ENCODE measurements at places on chromosomes 1 and 21. TPM values are rescaled to one million over a fixed set of nuclear protein-coding genes. Genes with fewer than 3 reads are reported as not detected.

- H3K4me3 ChIP-seq, result no peak overlapping the region
- no peaks in the 10 kb centered on the region for H3K36me3 ChIP-seq
- H3K4me1 ChIP-seq, result peaks cover 4% of the 10 kb centered on the region
- DNase-seq, result no peak
- H3K27me3 ChIP-seq, result peaks cover 18% of the 10 kb centered on the region
Measured at GRCh38 chr1:60071296-60071695, 2.3 kb downstream of the C1orf87 start.

DNA sequence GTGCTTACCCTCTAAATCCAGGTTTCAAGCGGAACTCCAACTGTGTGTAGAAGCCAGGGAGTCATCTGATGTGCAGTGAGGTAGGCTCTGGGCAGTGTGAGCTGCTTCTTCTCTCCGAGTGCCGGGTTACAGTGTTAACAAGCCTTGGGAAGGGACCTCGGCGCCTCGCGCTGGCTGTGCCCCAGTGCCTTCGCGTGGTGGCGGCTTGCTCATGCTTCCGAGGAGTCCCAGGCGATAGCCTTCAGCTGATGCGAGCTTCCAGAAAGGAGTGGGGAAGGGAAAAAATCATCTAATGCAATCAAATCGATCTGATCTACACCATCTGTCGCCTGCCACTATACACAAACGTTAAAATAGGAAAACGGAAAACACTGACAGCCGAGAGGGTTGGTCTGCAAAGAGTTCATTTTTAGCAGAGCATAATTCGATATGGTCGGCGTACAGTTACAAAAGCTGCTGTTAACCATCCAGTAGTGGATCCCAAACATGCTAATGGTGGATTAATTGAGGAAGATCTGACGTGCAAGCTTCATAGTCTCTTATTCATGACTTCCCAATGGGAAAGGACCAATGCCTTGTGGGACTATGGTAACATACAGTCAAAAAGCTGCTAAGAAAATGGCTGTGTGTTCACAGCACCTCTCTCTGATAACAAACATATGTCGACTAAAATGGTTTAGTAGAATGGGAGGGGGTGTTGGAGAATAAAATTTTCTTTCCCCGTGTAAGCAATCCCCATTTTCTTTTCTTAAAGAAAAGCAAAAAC lies 128.7 kb upstream of the DPYD start:
- peaks cover 20% of the 10 kb centered on the region for H3K4me1 ChIP-seq
- peaks cover 49% of the 10 kb centered on the region for H3K27me3 ChIP-seq
- no peaks in the 10 kb centered on the region for H3K36me3 ChIP-seq
- H3K27ac ChIP-seq, result no peak overlapping the region

DNA sequence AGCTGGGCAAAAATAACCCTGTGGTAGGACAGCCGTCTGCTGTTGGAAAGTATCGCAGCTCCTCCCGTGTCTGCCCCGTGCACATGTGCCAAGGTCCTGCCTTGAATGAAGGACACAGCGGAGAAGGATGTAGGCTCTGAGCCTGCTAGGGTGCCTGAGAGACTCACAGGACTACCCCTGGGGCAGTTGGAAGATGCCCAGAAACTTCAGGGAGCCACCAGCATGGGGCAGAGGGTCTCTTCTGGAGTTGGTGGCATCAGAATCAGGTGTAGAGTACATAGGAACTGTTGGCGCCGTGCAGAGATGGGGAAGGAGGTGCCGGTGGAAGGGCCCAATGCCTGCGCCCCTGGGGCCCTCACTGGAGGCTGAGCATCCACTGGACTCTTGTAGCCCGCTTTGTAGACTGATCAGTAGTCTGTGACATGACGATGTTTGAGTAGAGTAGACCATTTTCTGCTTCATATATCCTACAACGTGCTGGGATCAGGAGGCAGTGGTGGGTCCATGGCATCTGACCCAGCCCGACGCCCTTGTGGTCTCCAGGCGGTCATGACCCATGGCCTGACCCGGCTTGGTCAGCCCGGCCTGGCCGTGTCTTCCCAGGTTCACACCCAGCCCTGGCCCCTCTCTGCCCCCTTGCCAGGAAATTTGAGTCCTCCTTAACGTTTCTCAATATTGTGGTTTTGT lies 5.3 kb upstream of the C1orf174 start:
- H3K27ac ChIP-seq, result no peak overlapping the region
- no peak for DNase-seq
- H3K4me3 ChIP-seq, result no peak overlapping the region
- peaks cover 8% of the 10 kb centered on the region for H3K27me3 ChIP-seq
- H3K36me3 ChIP-seq, result no peaks in the 10 kb centered on the region

DNA sequence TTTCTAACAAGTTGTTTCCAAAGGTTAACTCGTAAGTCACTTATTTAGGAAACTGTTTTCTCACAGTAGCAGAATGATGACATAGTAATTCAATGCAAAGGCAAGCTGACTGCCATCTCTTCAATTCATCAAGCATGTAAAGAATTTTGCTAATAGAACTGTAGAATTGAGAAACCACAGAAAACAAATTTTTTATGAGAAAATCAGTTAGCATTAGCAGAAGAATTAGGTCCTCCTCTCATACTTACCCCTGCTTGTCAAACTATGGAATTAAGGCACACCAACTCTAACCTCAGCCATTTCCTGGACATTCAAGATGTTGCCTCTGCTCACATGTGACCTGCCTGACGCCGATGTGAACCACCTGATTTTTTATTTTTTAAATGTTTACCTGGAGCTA lies 115.2 kb downstream of the LRRC40 start:
- no peak overlapping the region for H3K27ac ChIP-seq
- DNase-seq, result no peak
- no peaks in the 10 kb centered on the region for H3K4me1 ChIP-seq
- H3K4me3 ChIP-seq, result no peak overlapping the region
- H3K27me3 ChIP-seq, result no peaks in the 10 kb centered on the region

- H3K4me3 ChIP-seq, result no peak overlapping the region
- H3K36me3 ChIP-seq, result no peaks in the 10 kb centered on the region
- H3K27me3 ChIP-seq, result no peaks in the 10 kb centered on the region
- H3K4me1 ChIP-seq, result peaks cover 10% of the 10 kb centered on the region
Measured at GRCh38 chr1:16195518-16195905, 16.9 kb downstream of the ARHGEF19 start.

CELA2A gene
- polyA plus RNA-seq, result 0.40 TPM

- H3K4me1 ChIP-seq, result peaks cover 8% of the 10 kb centered on the region
- H3K27ac ChIP-seq, result no peak overlapping the region
- no peaks in the 10 kb centered on the region for H3K36me3 ChIP-seq
- no peaks in the 10 kb centered on the region for H3K27me3 ChIP-seq
- H3K4me3 ChIP-seq, result no peak overlapping the region
Measured at GRCh38 chr1:116842654-116843053, 67.1 kb upstream of the PTGFRN start.

ADGRL2 gene
- 68.7 TPM for polyA plus RNA-seq

GRCh38 chr1:190320952-190321351 lies 156.7 kb downstream of the BRINP3 start:
- no peak overlapping the region for H3K4me3 ChIP-seq
- H3K27ac ChIP-seq, result no peak overlapping the region
- DNase-seq, result peak; percentile 54

CASQ1 gene
- 746 TPM for polyA plus RNA-seq

PLA2G2F gene
- polyA plus RNA-seq, result not detected

- no peak overlapping the region for H3K4me3 ChIP-seq
- no peak for DNase-seq
- peak overlapping the region; percentile 7 for H3K27ac ChIP-seq
- H3K4me1 ChIP-seq, result peaks cover 88% of the 10 kb centered on the region
Measured at GRCh38 chr1:208230668-208231529, 13.3 kb downstream of the PLXNA2 start.

DNA sequence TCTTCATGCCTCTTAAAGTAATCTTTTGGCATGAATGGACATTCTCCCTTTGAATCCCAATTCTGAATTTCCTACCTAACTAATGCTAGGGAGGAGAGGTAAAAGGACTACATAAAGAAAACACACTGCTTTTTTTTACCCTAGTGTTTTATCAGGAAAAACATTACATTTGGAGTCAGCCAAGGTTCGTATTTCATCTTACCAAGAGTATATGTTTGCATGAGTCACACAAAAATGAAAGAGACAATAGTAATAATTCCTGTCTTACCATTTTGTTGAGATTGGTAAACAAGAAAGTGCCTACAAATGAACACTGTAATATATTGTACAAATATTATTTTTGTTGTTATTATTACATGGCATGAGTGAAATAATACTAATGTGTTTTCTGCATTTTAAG lies 112.9 kb upstream of the WARS2 start:
- H3K4me1 ChIP-seq, result no peaks in the 10 kb centered on the region
- H3K27me3 ChIP-seq, result no peaks in the 10 kb centered on the region
- H3K36me3 ChIP-seq, result no peaks in the 10 kb centered on the region
- H3K27ac ChIP-seq, result no peak overlapping the region
- H3K4me3 ChIP-seq, result no peak overlapping the region
- DNase-seq, result peak; percentile 21

- no peak overlapping the region for H3K4me3 ChIP-seq
- no peaks in the 10 kb centered on the region for H3K36me3 ChIP-seq
- H3K27ac ChIP-seq, result no peak overlapping the region
- DNase-seq, result peak; percentile 25
- no peaks in the 10 kb centered on the region for H3K27me3 ChIP-seq
Measured at GRCh38 chr1:172549621-172550280, 16.8 kb downstream of the SUCO start.

CD5L gene
- not detected for polyA plus RNA-seq

GRCh38 chr1:232393010-232393409 lies 236.9 kb downstream of the SIPA1L2 start:
- no peak overlapping the region for H3K4me3 ChIP-seq
- H3K27ac ChIP-seq, result no peak overlapping the region
- no peaks in the 10 kb centered on the region for H3K4me1 ChIP-seq
- no peak for DNase-seq
- no peaks in the 10 kb centered on the region for H3K36me3 ChIP-seq
- H3K27me3 ChIP-seq, result no peaks in the 10 kb centered on the region

GRCh38 chr1:160096274-160097116 lies 1.9 kb downstream of the IGSF8 start:
- no peak for DNase-seq
- no peaks in the 10 kb centered on the region for H3K27me3 ChIP-seq
- H3K4me1 ChIP-seq, result peaks cover 50% of the 10 kb centered on the region
- no peak overlapping the region for H3K4me3 ChIP-seq

DNA sequence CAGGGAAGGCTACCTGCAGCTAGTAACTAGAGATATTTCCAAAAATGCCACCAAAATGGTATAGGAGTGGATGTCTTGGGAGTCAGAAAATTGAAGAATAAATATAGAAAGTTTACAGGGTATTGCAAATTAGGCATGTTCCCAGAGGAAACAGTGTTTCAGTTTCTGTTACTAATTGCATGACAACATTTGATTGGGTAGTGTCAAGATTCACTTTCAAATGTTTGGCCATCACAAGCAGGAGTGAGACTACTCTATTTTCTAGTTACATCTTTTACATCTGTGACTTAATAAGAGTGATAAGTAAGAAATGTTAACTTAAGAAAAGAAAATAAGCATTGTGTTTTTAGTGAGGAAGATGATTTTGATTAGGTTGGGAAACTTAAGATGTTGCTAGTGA lies 30.2 kb downstream of the AMY1C start:
- DNase-seq, result no peak
- no peaks in the 10 kb centered on the region for H3K27me3 ChIP-seq
- no peaks in the 10 kb centered on the region for H3K36me3 ChIP-seq
- H3K27ac ChIP-seq, result no peak overlapping the region
- H3K4me3 ChIP-seq, result no peak overlapping the region
- no peaks in the 10 kb centered on the region for H3K4me1 ChIP-seq

LYPD8 gene
- not detected for polyA plus RNA-seq

DNA sequence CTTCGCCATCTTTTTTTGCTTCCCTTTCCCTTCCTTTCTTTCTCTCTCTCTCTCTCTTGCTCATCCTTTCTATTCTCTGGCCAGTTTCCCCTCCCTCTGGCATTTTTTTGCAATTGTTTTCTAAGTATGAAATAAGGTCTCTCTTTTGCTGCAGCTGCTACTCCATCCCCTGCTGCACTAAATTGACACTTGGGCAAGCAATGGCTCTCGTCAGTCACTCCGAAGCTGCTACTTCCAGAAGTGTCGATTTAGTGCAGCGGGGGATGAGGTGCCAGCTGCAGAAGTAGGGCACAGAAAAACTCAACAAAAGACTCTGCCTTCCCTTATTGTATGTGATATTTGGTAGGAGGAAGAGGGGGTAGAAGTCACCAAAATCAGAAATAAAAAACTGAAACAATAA lies 642.3 kb downstream of the RWDD3 start:
- no peak overlapping the region for H3K27ac ChIP-seq
- H3K4me1 ChIP-seq, result no peaks in the 10 kb centered on the region
- H3K27me3 ChIP-seq, result no peaks in the 10 kb centered on the region
- no peaks in the 10 kb centered on the region for H3K36me3 ChIP-seq
- no peak overlapping the region for H3K4me3 ChIP-seq

PLEKHG5 gene
- 14.2 TPM for polyA plus RNA-seq

GRCh38 chr1:235919833-235920441 lies 53.2 kb upstream of the LYST start:
- H3K4me1 ChIP-seq, result peaks cover 40% of the 10 kb centered on the region
- H3K36me3 ChIP-seq, result no peaks in the 10 kb centered on the region
- H3K27me3 ChIP-seq, result no peaks in the 10 kb centered on the region
- DNase-seq, result no peak
- H3K4me3 ChIP-seq, result no peak overlapping the region
